AG09319 (cell line): ENCODE measurements at places on chromosomes 4 and X.

GRCh38 chr4:35147761-35148160, 1096.6 kb downstream of the ARAP2 start:
- no peak for DNase-seq

DNA sequence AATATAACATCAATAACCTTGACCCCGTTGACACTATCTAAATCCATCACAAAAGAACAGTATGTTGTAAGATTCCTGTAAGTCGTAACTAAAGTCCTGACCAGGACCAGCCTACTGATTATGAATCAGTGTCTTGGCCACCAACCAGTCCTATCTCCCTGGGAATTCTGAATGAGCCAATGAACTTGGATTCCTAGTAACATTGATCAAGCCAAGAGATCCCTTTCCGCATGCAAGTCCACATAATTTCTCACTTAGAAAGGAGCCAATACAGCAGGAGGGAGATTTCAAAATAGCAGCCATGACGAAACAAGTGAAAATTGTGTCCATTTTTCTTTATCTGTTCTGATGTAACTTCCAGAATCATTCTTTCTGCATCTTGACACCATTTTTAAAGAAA, 9.5 kb downstream of the XPNPEP2 start:
- peak; percentile 82 for DNase-seq

- no peak for DNase-seq
These were observed 21.4 kb upstream of the SLC10A6 start for GRCh38 chr4:86870442-86871069.

GRCh38 chr4:10124167-10124930, 7.8 kb upstream of the WDR1 start:
- DNase-seq: no peak

DNA sequence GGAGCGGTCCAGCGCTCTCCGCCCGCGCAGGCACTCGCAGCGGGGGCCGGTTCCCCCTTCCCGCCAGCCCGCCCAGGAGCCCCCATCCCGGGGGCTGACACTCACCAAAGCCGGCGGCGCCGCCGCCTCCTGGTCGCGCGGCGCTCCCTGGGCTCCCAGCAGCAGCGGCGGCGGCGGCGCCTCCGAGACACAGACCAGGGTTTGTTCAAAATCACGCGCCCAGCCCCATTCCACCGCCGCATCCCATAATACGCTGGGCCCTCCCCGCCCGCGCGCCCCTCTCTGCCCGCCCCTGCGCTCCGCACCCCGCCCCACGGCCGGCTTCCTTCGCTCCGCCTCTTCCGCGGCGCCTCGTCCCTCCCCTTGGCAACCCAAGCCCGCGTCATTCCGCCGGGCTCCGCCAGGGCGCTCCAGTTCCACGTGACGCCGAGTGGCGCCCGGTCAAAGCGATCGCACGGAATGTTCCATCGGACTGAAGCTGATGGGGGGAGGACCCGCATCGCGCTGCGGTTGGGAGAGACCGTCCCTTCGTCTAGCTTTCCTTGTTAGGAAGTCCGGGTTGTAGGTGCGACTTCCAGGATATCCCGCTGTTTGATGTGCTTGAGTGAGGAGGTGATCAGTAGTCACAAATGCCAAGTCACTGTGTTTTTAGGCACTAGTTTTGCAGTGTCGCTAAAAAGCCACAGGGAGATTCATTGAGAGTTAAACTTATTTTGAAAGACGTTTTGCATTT, 2.2 kb upstream of the LIN54 start:
- peak; percentile 93 for DNase-seq

GRCh38 chrX:101232316-101232715, 12.7 kb downstream of the DRP2 start:
- DNase-seq: no peak

- no peak for DNase-seq
These were observed 102.3 kb downstream of the ENPP6 start for GRCh38 chr4:184115399-184115798.

GRCh38 chr4:34733185-34733941, 1511.0 kb downstream of the ARAP2 start:
- DNase-seq: no peak

DNA sequence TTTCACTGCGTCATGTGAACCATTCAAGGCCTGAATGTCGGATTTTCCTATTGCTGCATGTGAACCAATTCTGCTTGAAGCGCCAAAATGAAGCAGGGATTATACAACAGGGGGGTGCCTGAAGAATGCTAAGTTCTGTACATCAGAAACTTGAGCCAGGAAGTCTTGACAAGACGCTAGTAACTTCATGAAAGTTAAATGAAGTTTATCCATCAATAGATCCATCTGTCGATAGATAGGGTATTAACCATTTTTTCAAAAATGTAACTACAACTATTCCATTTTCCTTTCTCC, 590 bp upstream of the NAF1 start:
- no peak for DNase-seq

DNA sequence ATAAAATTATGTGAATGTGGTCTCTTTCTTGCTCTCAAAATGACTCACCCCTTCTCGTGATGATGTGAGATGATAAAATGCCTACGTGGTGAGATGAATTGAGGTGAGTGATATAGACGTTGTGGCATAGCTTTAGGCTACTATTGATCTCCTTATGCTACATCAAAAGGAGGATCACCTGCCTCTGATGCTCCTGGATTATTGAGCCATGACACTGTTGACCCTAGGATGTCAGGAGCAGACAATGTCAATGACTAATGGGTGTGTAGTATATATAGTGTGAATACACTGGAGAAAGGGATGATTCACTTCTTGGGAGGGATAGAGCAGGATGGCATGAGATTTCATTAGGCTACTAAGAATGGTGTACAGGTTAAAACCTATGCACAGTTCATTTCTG, 210.7 kb upstream of the PRPS2 start:
- no peak for DNase-seq

GRCh38 chr4:168621806-168622589, 125.1 kb downstream of the PALLD start:
- no peak for DNase-seq

- no peak for DNase-seq
These were observed 108.2 kb upstream of the SORBS2 start for GRCh38 chr4:185920171-185920570.

- DNase-seq: no peak
These were observed 1727.8 kb downstream of the ARAP2 start for GRCh38 chr4:34516524-34516923.

- no peak for DNase-seq
These were observed 143.1 kb downstream of the RBM47 start for GRCh38 chr4:40486534-40486933.

GRCh38 chrX:154025230-154025629, 5.5 kb upstream of the IRAK1 start:
- no peak for DNase-seq

GRCh38 chrX:21766101-21766500, 8.2 kb upstream of the SMPX start:
- DNase-seq: no peak

DNA sequence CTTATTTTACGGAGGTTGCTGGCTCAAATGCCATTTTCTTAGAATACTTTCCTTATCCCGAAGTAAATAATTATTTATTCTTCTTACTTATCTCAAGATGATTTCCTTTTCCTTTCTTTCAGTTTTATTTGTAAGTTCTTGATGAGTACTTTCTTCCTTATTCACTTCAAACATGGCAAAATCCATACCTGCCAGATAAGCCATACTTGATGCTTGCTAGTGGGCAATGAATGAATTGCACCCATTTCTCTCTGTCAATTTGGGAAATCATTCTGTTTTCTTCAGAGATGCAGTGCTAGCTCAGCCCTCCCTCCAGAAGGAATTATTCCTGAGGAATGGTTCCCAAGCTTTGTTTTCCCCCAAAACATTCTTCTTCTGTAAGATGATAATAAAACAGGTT, 598.3 kb downstream of the SPRY1 start:
- no peak for DNase-seq

- DNase-seq: no peak
These were observed 526.3 kb downstream of the SPRY1 start for GRCh38 chr4:123922847-123923246.

GRCh38 chr4:140152751-140153418, 1.1 kb downstream of the MAML3 start:
- DNase-seq: no peak

DNA sequence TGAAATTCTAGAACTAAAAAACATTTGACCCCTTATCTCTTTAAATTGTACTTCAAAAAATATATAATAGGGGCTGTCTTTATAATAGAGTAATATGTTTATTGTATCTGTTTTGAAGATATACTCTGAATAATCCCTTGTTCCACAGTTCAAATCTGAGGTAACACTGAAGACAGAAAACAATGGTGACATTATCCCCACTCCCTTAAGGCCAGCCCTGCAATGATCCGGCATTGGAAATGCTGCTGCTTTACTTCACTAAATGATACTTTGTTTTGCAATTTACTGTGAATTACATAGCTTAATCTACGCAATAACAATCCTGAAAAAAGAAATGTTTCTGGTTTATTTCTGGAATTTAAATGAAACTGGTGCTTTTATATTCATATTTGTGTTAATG, 34.4 kb upstream of the ZFP42 start:
- no peak for DNase-seq

DNA sequence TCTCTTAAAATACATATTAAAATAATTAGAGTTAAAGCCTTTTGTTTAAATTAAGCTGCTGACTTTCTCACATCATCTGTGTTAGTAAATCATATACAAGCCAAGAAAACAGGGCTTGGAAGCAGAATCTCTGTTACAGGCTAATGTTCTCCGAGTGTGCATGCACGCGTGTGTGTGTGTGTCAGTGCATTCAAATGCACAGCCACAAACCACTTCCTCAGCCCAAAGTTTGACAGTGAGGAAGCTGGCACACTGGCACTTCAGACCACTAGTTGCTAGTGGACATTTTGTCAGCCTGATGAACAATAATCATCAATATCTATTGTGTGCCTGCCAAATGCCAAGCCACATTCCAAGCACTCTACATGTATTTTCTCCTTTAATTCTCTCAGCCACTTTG, 5.6 kb downstream of the MAOB start:
- no peak for DNase-seq

GRCh38 chr4:142519342-142519741, 326.8 kb downstream of the INPP4B start:
- no peak for DNase-seq

DNA sequence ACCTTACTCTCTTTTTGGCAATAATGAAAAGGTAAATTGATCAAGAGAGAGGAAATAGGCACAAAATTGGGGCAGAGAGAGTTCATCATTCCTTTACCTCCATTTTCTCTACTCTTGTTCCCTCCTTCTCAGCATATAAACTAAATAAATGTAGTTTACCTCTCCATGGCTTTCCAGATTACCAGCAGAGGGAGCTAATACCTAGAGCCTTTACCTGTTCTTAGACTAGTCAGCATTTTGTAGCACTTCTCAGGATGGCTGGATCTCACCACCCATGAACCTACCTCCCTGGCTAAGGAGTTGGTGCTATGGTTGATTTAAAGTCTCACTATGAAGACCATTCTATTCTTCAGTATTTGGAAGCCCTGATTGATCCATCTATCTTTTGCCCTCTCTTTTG, 15.7 kb downstream of the OFD1 start:
- no peak for DNase-seq

DNA sequence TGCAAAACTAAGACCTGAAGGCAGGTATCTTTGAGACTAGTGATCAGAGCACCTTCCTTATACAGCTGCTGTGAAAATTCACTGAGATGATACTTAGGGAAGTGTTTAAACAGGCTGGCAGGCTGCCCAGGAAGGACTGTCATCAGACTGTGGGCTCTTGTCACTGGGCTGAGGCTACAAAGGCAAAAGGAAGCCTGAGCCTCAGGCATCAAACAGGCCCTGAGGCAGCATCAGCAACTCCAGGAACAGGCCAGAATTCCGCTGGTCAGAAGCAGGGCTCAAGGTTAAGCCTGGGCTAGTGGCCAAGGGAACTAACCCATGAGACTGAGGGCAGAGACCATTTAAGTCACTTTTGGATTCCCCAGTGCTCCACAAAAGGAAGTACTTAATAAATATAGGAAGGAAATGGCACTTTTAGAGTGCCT, 12.8 kb downstream of the PJA1 start:
- no peak for DNase-seq

DNA sequence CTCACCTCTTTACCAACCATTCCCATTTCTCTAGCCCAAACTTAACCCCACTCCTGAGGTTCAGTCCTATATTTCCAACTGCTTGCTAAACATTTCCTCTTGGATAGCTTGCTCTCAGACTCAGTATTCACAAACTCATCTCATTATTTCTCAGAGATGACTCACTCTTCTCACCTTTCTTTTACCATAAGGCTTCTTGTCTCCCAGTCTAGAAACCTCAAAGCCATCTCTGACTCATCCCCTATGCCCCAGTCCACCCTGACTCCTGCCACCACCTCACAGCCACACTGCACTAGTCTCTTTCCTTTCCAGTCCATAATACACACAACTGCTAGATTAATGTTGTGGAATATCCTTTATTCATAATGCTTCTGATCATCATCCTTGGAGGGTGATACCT, 4.8 kb downstream of the FRMPD3 start:
- no peak for DNase-seq

GRCh38 chrX:8103655-8104054, 67.4 kb downstream of the VCX2 start:
- no peak for DNase-seq

DNA sequence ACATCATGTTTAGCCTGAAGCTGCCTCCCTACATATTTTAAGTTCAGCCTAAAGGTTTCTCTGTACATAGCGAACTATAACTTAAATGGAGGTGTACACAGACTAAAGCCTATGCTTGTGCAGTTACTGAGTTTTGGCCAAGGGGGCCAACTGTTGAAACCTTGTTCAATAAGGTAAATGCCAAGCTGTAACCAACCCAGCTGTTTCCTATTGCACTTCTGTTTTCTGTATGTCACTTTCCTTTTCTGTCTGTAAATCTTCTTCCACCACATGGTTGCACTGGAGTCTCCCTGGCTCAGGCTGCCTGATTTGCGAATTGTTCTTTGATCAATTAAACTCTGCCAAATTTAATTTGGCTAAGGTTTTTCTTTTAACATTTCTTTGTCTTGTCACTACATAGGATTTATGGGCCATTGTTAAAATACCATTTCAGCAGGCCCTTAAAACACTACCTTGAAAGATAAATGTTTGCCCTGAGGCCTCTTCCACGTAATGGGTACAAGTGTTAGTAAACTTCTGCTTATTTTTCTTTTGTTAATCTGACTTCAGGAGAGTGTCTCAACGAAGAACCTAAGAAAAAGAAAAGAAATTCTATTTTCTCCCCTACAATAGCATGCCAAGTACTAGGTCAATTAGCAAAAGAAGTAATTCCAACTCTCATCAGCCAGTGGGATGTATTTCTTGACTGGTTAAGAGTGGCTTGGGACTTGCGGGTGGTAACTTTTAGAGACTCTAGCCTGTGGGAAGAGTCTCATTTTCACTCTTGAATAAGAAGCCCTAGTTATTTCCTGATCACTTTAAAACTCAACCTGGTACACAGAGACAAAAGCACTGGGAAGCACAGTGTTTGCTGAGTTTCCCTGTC, 45.7 kb upstream of the PRSS12 start:
- no peak for DNase-seq
